ENCODE measurements at places on chromosomes 12 and 14.
A peak's percentile ranks its signal among the peaks of the same experiment; 100 is the strongest.

GRCh38 chr12:88398031-88398430 is 182.2 kb downstream of the KITLG start:
- DNase-seq = no peak

DNA sequence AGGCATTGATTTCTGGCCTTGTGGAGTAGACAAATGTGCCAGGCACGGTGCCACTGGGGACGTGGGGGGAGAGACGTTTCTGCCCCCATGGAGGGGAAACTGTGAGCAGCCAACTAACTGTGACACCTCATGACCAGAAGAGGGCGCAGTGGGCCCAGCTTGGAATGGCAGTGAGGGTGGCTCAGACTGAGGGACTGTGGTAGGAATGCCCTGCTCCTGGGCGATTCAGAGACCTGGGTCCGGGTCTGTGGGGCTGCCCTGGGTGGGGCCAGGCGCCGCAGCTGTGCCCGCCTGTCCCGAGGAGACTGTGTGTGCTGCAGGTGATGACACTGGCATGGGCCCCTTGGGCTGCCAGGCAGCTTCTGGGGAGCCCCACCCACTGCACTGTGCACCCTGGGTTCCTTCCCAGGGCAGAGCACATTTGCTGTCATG is 60.6 kb downstream of the SLC25A47 start:
- DNase-seq = peak; percentile 74

- DNase-seq = no peak
These were observed 437.3 kb downstream of the MED13L start for GRCh38 chr12:115840159-115840558.

DNA sequence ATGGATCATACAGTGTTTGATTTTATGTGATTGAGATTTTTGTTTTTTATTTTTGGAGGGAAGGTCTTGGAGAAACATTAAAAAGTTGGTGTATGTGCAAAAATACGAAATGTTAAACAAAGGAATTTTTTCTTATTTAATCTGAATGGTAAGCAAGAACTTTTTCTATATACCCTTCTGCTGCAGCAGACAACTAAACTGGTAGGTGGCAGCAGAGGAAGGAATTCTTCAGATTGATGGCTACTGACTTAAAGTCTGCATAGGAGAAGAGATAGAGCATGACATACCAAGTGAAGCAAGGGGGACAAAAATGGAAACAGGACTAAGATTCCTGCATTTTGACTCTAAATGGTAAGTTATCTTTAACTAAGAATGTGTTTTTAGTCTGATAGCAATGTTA is 42.0 kb upstream of the A2ML1 start:
- DNase-seq = no peak

DNA sequence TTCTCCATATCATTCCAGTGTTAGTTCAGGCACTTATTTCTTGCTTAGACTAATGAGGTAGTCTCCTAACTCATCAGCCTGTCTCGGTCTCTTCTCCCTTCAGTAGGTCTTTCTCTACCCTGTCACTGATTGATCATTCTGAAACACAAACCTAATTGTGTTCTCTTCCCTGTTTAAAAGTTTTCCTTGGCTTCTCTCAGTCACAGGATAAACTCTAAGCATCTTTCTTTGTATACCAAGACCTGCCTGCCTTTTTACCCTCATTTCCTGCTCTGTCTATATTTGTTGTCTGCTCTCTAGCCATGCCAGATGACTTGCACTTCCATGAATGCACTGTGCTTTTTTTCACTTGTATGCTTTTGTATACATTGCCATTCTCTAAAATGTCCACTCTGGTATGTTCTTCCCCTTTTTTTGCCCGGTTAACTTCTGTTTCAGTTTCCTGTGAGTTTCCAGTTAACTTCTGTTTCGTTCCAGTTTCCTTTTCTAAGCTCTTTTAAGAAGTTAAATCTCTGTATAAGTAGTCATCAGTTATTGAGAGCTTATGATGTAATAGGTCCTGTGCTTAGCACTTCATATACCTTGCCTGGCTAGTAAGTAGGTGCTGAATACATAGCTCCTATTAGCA is 12.8 kb downstream of the DIP2B start:
- no peak for DNase-seq

DNA sequence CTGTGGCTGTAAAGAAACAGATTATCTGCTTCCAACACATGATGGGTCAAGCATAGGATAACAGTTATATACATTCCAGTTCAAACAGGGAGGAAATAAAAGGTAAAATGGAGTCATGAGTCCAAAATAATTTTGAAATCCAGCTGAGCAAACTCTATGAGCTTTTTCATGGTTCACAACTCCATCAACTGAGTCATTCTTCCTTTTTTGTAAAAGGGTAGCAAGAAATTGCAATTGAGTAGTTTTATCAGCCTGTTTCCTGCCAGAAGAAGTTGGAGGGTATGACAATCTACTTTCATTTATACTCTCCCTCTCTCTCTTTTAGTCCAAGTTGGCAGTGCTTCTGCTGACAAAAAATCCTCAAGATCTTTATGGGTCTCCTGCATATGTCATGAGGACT is 95.6 kb downstream of the CPNE8 start:
- DNase-seq = no peak

DNA sequence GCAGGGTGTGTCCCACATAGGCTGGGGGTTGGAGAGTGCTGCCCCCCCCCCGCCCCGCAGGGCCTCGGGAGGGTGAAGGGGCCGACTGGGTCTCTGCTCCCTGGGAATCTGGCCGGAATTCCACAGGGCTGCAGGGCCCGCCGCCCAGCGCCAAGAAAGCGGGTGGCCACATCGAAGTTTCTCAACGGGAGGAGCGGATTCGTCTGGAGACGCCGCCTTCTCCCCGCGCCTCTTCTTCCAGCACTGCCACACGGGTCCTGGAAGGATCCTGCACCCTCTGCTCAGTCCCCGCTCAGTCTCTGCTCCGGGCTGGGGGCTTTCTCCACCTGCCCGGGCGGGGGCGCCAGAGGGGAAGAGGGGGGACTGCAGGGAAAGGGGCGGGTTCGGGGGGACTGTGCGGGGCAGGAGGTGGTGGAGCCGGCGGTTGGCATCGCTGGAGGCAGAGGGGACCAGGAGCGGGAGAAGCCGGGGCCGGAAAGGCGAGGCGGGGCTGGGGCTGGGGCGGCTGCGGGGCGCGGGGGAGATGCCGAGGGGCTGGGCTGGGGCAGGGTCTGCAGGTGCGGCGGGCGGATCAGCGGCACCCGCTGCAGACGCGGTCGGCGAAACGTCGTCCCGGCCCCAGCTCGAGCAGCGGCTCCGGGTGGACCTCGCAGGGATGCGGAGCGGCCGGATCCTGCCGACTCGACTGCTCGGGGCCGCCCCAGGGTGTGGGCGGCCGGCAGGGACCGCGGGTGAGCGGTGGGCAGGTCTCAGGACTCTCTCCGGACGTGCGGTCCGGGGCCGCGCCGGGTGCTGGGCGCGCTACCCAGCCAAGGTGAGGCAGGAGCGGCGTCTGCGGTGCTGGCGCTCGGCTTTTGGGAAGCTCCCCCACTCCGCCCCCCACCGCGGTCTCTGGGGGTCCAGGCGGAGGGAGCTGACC is 811.4 kb upstream of the TMEM132C start:
- DNase-seq = no peak

DNA sequence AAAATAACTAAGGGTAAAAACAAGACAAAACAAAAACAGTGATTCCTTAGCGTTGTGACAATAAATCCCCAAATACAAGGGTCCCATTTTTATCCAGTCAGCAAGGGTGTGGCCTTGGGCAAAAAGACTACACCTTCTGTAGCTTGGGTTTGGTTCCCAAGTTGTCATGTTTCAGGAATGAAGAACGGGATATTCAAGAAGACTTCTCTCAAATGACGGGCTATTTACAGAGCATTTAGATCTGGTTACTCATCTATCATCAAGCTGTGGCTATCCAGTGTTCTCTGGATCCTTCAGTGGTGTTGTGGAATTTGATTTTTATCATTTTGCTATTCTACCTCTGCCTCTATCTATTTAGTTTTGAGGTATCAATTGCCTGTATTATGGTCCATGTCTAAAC is 219.7 kb downstream of the SLC25A21 start:
- no peak for DNase-seq

GRCh38 chr14:69632593-69633151 is 21.3 kb downstream of the SUSD6 start:
- no peak for DNase-seq

DNA sequence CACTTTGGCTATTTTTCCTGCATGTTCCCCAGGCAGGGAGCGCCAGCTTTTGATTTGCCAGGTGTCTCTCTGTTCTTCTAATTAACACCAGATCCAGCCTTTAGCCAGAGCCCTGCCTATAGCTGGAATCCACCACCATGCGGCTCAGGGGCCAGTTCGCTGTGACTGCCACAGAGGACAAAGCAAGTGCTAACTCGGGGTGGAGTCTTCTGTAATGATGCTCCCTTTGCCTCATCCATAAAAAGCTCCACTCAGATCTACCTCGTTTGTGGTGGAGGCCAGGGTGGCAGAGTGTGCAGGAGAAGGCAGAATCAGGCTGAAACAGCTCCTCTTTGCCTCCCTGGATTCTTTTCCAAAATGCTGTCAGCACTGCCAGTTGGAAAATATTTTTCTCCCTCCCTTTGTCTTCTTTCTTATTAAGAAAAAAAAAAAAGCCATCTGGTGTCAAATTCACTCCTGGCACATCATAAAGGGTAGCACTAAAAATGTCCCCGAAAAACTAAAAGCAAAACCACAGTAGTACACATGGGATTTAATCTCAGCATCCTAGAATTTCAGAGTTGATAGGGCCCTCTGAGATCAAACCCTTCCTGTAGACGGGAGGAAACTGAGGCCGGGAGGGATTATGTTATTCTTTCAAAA is 18.0 kb upstream of the CTDSP2 start:
- DNase-seq = no peak

GRCh38 chr12:71592841-71593240 is 70.8 kb downstream of the ZFC3H1 start:
- DNase-seq = no peak

DNA sequence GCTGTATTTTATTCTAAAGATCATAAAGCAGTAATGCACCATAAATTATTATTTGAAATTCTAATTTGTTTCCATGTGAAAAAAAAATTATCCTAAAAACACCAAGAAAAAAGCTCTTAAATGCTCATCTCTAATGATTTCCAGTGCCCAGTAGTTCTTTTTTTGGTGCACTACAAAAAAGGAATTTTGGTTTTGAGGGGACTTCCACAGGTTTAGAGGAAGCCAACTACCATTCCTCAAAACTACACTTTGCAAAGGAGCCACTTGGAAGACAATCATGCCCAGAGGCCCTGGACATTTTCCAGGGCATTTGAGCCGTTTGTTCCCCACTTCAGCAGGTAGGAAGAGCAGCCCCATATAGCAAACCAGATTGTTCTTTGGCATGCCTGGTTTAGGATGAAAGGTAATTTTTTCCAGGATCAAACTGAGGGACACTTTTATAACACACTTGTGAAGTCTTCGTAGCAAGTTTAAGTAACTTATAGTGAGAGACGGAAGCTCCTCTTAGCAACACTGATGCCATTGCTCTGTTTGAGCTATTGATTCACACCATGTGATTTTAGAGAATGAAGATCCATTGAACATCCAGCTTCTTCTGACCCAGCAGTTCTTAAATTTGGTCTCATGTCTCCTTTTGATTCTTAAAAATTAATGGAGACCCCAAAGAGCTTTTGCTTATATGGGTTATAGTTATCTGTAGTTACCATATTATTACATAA is 187.9 kb downstream of the ETV6 start:
- DNase-seq = no peak

DNA sequence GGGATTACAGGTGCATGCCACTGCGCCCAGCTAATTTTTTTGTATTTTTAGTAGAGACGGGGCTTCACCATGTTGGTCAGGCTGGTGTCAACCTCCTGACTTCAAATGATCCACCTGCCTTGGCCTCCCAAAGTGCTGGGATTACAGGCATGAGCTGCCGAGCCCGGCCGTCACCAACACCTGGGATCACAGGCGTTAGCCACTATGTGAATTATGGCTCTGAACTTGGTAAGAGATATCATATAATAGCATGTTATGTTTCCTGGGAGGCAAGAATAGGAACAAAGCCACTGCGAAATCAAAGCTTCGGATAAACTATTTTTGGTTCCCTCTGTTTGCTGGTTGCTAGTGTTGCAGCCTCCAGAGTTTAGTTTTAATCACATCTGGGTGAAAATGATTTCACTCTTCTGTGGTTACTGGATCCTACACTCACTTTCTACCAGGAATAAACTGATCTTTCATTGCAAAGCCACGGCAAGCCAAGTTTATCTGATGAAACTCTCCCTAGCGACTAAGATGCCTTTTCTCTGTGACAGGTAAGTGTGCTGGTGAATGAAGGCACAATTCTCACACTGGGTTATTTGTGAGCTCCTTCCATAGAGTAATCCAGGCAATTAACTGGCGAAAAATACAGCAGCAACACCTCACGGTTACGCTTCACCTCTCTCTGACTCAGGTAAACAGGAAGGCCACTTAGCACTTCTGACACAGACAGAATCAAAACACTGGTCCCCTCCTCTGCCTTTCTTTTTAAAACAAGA is 16.7 kb downstream of the SNRNP35 start:
- DNase-seq = no peak

DNA sequence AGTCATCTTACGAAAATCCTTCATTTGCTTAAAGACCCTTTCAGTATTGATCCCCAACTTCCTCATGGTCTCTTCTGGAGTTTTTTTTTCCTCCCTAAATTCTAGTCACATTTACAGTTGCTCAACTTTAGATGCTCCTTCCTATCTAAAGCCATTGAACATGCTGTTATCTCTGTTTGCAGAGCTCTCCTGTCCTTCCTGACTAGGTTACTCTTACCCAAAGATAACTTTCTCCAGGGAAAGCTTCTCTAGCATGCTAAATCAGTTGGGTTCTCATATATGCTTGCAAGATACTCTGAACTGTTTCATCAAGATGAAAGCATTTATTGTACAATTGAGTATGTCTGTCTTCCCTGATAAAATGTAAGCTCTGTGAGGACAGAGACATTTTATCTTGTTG is 1.8 kb upstream of the RAB21 start:
- DNase-seq = no peak

DNA sequence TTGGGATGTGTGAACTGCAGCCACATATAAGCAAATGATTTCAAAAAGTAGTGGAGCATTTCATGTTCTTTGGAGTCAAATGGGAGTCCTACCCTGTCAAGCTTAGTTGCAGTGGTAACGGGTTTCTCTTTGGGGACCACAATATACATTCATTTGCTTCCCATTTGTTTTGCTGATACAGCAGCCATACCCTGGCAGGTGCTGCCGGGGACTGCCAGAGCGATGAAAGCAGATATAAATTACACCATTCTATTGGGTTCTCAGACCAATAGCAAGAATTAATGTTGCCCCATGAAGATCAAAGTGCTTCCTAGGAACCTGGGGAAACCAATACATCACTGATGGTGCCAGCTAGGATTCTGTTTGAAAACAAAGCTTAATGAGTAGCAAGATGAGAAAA is 1621.5 kb upstream of the FLRT2 start:
- no peak for DNase-seq

GRCh38 chr14:60196291-60196690 is 31.1 kb upstream of the DHRS7 start:
- no peak for DNase-seq

- no peak for DNase-seq
These were observed 127.7 kb downstream of the DACT1 start for GRCh38 chr14:58765418-58765831.

All from activated T-cell treated with anti-CD3 and anti-CD28 coated beads, Interleukin-2, amount 50 U/mL, for 48 hours (primary cell).